Activated T-helper 2 cell treated with anti-CD3 and anti-CD28 coated beads, Interferon-gamma antibody, Interleukin-2, Interleukin-4, amounts not matched to agents 10 μg/mL and 5 μg/mL and 100 μg/mL, durations not matched to agents 14 hours and 24 hours and 36 hours (primary cell): ENCODE measurements at places on chromosomes 7 and 10. TPM values are rescaled to one million over a fixed set of nuclear protein-coding genes. Genes with fewer than 3 reads are reported as not detected.

DNA sequence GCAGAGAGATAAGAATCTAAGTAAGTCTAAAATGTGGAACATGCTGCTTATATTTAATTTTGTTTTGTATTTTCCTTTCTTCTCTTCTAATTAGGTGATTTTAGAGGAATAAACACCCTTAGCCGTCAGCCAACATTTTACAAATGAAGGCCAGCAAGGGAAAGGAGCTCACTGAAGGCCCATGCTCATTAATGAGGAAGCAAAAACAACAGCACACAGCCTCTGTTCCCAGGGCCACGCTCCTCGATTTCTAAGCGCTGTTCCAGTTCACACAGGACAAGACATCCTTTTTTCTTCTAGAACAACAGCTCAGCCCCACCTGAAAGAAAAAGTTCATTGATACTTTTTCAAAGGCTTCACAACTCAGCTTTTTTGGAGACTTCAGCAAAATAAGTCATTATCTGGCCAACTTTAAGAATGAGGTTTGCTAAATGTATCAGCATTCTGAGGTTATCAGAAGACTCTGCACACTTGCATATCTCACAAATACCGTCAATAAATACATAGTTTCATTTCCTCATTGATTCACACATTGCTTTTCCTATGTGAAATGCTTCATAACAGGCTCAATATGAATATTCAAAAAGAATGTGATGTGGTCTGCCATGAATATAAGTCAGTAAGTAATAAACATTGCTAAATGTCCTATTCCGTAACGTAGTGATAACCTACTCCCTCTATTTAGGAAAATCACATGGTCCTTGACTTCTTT, 34.8 kb upstream of the SFMBT2 start:
- DNase-seq = no peak
- H3K4me3 ChIP-seq = no peak overlapping the region
- no peak overlapping the region for H3K27ac ChIP-seq
- H3K36me3 ChIP-seq = no peaks in the 10 kb centered on the region
- H3K27me3 ChIP-seq = peaks cover 25% of the 10 kb centered on the region

DNA sequence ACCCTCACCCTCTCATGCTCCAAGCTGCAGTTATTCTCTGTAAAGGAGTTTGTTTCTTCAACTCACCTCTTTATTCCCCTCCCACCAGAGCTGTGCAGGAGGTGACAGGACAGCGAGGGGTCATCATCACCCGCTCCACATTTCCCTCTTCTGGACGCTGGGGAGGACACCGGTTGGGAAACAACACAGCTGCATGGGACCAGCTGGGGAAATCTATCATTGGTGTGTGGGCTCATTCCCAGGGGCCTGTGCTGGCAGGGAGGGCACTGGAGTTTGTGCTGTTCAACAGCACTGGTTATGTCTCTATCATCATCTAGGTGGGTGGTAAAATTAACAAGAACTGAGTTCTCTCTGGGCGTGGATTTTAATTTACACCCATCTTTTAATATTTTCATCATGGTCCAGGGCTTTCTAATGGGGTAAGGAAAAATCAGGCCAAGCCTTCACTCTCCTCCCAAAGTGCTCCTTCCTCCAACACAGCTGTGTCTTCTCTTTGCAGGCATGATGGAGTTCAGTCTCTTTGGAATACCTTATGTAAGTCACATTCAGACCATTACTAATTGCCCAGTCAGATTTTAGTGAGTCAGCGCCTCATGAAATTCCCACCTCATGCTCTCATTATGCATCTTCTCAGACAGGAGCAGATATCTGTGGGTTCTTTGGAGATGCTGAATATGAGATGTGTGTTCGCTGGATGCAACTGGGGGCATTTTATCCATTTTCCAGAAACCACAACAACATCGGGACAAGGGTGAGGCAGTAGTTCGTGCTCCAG, 61.6 kb downstream of the PRSS58 start:
- no peaks in the 10 kb centered on the region for H3K4me1 ChIP-seq
- DNase-seq = no peak
- H3K27me3 ChIP-seq = peaks cover 27% of the 10 kb centered on the region
- H3K27ac ChIP-seq = no peak overlapping the region

DNA sequence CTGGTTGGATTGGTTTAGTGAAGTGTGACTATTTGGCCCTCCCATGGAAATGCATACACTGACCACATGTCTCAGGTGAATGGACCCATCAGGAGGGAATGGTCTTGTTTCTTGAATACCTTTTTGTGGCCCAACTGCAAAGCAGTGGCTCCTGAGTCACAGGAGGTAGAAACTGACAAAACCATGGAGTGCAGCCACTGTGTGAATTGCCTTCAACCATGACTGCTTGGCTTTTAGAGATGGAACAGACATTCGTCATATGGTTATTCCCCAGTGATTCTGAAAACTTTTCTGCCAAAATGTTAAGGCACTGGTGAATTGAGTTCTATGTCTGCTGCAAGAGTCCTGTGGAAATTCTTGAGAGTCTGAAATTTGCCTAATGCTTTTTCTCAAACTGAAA, 64.7 kb downstream of the CDK14 start:
- no peaks in the 10 kb centered on the region for H3K4me1 ChIP-seq
- H3K36me3 ChIP-seq = no peaks in the 10 kb centered on the region
- H3K4me3 ChIP-seq = no peak overlapping the region
- DNase-seq = no peak
- no peak overlapping the region for H3K27ac ChIP-seq

GRCh38 chr7:55970978-55971377, 6.6 kb downstream of the NIPSNAP2 start:
- no peaks in the 10 kb centered on the region for H3K27me3 ChIP-seq
- H3K36me3 ChIP-seq = peaks cover 21% of the 10 kb centered on the region
- no peak for DNase-seq

DNA sequence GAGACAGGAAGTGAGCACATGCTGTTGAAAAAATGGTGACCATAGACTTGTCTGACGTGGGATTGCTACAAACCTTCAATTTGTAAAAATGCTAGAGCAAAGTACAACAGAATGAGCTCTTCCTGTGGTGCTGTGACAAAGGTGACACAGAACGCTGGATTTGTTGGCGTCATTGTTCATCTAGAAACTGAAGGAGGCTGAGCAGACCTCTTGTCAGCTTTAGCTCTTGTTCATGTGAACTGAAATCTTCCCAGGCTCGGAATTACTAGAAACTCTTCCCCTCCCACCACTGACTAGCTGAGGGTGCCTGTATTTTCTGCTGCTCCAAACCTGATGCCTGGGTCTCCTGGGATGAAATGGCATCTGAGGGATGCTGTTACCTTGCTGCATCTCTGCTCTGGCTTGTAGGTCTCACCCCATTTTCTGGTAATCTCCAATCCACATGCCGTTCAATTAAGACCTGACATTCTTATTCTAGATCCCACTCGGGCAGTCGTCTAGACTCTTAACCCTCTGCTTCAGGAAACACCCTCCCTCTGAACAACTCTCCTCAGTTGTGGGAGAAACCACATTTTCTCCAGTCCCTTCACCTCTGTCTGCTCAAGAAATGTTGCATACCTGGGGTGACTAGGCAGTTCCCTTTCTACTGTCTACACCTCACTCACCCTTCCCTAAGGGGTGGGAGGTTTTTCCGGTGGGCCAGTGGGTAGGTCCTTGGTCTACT, 349.3 kb downstream of the CXCL12 start:
- no peaks in the 10 kb centered on the region for H3K36me3 ChIP-seq
- peaks cover 3% of the 10 kb centered on the region for H3K27me3 ChIP-seq
- DNase-seq = no peak
- no peak overlapping the region for H3K27ac ChIP-seq

GRCh38 chr7:39702133-39702532, 78.8 kb downstream of the RALA start:
- peaks cover 2% of the 10 kb centered on the region for H3K4me1 ChIP-seq
- H3K27me3 ChIP-seq = no peaks in the 10 kb centered on the region
- H3K4me3 ChIP-seq = no peak overlapping the region
- no peak overlapping the region for H3K27ac ChIP-seq

GRCh38 chr10:89280508-89280907, 21.3 kb upstream of the IFIT2 start:
- H3K27me3 ChIP-seq = peaks cover 36% of the 10 kb centered on the region
- DNase-seq = no peak
- no peaks in the 10 kb centered on the region for H3K4me1 ChIP-seq
- no peaks in the 10 kb centered on the region for H3K36me3 ChIP-seq

GRCh38 chr7:158361326-158361946, 226.2 kb downstream of the PTPRN2 start:
- H3K4me1 ChIP-seq = no peaks in the 10 kb centered on the region
- no peaks in the 10 kb centered on the region for H3K36me3 ChIP-seq
- H3K27me3 ChIP-seq = no peaks in the 10 kb centered on the region
- H3K4me3 ChIP-seq = no peak overlapping the region
- no peak overlapping the region for H3K27ac ChIP-seq

DNA sequence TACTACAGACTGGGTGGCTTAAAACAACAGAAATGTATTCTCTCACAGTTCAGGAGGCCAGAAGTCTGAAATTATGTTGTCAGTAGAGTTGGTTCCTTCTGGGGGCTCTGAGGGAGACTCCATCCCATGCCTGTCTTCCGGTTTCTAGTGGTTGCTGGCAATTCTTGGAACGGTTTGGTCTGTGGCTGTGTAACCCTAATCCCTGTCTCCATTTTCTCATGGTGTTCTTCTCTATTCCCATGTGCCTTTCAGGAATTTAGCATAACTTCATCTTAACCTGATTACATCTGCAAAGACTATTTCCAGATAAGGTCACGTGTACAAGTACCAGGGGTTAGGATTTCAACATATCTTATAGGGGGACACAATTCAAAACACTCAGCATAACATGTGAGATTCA, 73.2 kb downstream of the FAM241B start:
- DNase-seq = no peak
- no peak overlapping the region for H3K27ac ChIP-seq
- peaks cover 4% of the 10 kb centered on the region for H3K4me1 ChIP-seq
- no peak overlapping the region for H3K4me3 ChIP-seq
- H3K27me3 ChIP-seq = peaks cover 31% of the 10 kb centered on the region

DNA sequence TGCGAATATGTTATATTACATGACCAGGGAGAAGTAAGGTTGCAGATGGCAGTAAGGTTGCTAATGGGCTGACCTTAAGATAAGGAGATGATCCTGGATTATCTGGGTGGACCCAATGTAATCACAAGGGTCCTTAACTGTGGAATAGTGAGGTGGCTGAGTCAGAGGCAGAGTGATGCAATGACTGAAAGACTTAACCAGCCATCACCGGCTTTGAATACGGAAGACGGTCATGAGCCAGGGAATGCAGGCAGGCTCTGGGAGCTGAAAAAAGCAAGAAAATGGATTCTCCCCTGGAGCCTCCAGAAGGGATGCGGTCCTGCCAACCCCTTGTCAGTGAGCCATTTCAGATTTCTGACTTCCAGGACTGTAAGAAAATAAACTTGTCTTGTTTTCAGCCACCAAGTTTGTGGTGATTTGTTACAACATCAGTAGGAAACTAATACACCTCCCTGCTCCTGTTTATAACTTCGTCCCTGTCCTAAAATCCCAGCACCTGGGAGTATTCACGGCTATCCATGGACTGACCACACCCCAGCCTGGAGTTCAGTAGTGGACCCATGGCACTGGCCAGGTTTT, 4.6 kb upstream of the C10orf95 start:
- peaks cover 26% of the 10 kb centered on the region for H3K36me3 ChIP-seq
- no peak overlapping the region for H3K4me3 ChIP-seq
- H3K4me1 ChIP-seq = peaks cover 22% of the 10 kb centered on the region
- DNase-seq = no peak
- H3K27ac ChIP-seq = no peak overlapping the region
- H3K27me3 ChIP-seq = no peaks in the 10 kb centered on the region

GRCh38 chr7:54817152-54817551, 58.1 kb upstream of the SEC61G start:
- no peak for DNase-seq
- no peaks in the 10 kb centered on the region for H3K4me1 ChIP-seq
- no peak overlapping the region for H3K27ac ChIP-seq
- no peak overlapping the region for H3K4me3 ChIP-seq
- no peaks in the 10 kb centered on the region for H3K36me3 ChIP-seq

- H3K27me3 ChIP-seq = peaks cover 39% of the 10 kb centered on the region
- H3K4me1 ChIP-seq = peaks cover 9% of the 10 kb centered on the region
- DNase-seq = no peak
- no peak overlapping the region for H3K4me3 ChIP-seq
- H3K27ac ChIP-seq = no peak overlapping the region
Observed at GRCh38 chr7:142362349-142362748, 104.5 kb upstream of the PRSS58 start.

DNA sequence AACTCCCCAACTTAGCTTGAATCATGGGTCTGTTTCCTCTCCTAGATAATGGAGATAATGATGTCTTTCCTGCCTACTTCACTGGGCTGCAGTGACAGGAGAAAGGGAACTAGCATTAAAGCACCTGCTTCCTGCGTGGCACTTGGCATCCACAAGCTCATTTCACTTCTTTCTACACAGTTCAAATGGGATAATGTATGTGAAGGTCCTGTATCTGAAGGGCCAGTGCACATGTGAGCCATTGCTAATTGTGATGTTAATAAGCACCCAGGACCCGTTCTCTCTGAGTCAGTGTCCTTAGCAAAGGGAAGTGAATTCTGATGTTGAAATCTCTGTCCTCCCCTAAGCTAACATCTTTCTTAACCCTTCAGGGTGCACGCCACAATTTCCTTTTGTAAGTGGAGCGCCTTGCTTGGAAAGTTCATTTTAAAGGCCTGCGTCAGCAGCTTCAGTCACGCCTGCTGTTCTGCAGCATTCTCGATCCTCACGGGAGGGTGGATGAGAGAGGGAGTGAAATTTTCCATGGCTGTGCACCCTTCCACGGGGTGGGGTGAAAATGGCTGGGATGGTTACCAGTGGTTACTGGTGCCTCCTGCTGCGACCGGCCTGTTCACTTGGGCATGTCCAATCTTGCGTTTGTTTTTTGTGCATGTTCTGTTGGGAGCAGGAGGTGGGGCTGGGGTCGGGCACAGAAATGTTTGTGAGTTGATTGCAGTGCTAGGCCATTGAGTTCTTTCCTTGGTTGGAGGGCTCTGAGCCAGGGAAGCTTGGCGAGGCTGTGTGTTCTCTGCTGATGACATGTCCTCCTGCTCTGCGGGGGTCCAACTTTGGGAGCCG, 59.2 kb downstream of the HK1 start:
- peaks cover 48% of the 10 kb centered on the region for H3K4me1 ChIP-seq
- H3K4me3 ChIP-seq = no peak overlapping the region
- DNase-seq = no peak
- H3K36me3 ChIP-seq = peaks cover 20% of the 10 kb centered on the region

The NFE2L3 gene
- 42.3 and 44.6 TPM in 2 replicates for total RNA-seq

The LEP gene
- not detected in 2 replicates for total RNA-seq

The TMEM213 gene
- total RNA-seq = not detected in 2 replicates

The AFAP1L2 gene
- 3.5 and 4.7 TPM in 2 replicates for total RNA-seq

The ZNF239 gene
- 0.66 and 0.97 TPM in 2 replicates for total RNA-seq

The CAMK2B gene
- 1.9 and 2.1 TPM in 2 replicates for total RNA-seq

The CARD11 gene
- 72.8 and 74.1 TPM in 2 replicates for total RNA-seq

The ADAMTS14 gene
- 0.39 and 0.46 TPM in 2 replicates for total RNA-seq

The KCND2 gene
- not detected in 2 replicates for total RNA-seq

The NRBF2 gene
- 32.2 and 32.7 TPM in 2 replicates for total RNA-seq

The VAX1 gene
- total RNA-seq = not detected in 2 replicates

The CRHR2 gene
- total RNA-seq = not detected in 2 replicates

The CASTOR2 gene
- 5.7 and 7.1 TPM in 2 replicates for total RNA-seq

The GNGT1 gene
- not detected in 2 replicates for total RNA-seq

The SPDYE2 gene
- not detected in 2 replicates for total RNA-seq
